Suprapubic skin (tissue), 4 donors: ENCODE measurements at places on chromosomes 7 and 10. TPM values are rescaled to one million over a fixed set of nuclear protein-coding genes. Genes with fewer than 3 reads are reported as not detected.

Gene RBP3
- total RNA-seq = not detected

Gene FOXI2
- not detected for total RNA-seq

Gene TCERG1L
- total RNA-seq = 0.59 TPM

- H3K36me3 ChIP-seq = no peaks in the 10 kb centered on the region
- no peaks in the 10 kb centered on the region for H3K4me1 ChIP-seq
- DNase-seq = peak; percentile 45
- H3K27me3 ChIP-seq = no peaks in the 10 kb centered on the region
- no peak overlapping the region for H3K4me3 ChIP-seq
- no peak overlapping the region for H3K27ac ChIP-seq
Observed at GRCh38 chr10:44335330-44336021, 49.4 kb downstream of the CXCL12 start.

DNA sequence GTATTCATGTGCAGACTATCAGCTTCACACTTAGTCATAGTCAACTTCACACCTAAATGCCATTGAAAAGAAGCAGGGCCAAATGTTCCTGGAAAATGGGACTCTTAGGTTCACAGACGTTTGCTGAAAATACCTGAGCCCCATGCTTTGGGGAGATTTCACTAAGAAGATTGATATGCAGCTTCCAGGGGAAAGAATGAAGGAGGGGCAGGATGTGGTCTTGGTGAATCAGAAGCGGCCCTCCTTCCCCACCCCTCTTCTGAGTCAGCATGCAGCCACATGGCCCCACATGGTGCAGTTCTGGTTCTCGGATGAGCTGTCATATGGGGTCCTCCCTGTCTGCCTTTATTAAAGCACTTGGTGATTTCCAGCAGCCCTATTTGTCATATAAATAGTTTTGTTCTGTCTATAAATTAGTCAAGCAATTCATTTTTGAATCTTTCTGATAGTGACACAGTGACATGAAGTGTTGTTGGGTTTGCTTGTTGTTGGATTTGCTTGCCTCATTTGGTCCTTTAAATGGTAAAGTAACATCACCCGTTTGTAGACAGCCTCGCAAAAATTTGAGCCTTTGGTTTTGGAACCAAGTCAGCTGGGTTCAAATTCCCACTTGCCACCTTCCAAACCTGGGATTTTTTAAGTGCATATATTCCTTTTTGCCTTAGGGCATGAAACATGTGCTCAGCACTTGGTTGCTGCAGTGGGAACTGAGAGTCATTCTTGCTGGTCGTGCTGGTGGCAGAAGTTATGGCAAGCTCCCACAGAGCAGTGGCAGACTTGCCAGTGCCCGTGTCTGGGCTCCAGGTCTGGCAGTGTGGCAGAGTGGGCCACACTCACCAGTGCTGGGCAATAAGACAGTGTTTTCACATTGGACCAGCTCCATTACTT lies 68.1 kb upstream of the CDK6 start:
- H3K36me3 ChIP-seq = no peaks in the 10 kb centered on the region
- no peak overlapping the region for H3K4me3 ChIP-seq
- no peak for DNase-seq
- no peaks in the 10 kb centered on the region for H3K4me1 ChIP-seq
- no peaks in the 10 kb centered on the region for H3K27me3 ChIP-seq
- no peak overlapping the region for H3K27ac ChIP-seq

- peaks cover 16% of the 10 kb centered on the region for H3K36me3 ChIP-seq
- no peaks in the 10 kb centered on the region for H3K27me3 ChIP-seq
Observed at GRCh38 chr10:79273604-79274003, 73.7 kb upstream of the PPIF start.

DNA sequence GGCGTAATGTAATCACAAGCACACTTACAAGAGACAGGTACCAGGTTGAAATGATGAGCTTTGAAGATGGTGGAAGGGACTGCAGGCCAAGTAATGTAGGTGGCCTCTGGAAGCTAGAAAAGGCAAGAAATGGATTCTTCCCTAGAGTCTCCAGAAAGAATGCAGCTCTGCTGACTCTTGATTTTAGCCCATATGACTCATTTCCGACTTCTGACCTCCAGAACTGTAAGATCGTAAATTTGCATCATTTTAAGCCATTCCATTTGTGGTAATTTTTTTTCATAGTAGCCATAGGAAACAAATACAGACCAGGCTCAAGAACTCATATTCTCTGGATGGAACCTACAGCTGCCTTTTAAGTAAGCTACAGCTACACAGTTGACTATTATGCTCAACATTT lies 315.5 kb downstream of the MAGI2 start:
- no peak overlapping the region for H3K4me3 ChIP-seq
- no peaks in the 10 kb centered on the region for H3K36me3 ChIP-seq
- no peaks in the 10 kb centered on the region for H3K27me3 ChIP-seq
- no peak for DNase-seq
- no peaks in the 10 kb centered on the region for H3K4me1 ChIP-seq

GRCh38 chr7:111918461-111918860 lies 287.7 kb downstream of the DOCK4 start:
- H3K27ac ChIP-seq = no peak overlapping the region
- no peak for DNase-seq
- H3K4me1 ChIP-seq = no peaks in the 10 kb centered on the region
- H3K36me3 ChIP-seq = no peaks in the 10 kb centered on the region
- H3K27me3 ChIP-seq = no peaks in the 10 kb centered on the region

DNA sequence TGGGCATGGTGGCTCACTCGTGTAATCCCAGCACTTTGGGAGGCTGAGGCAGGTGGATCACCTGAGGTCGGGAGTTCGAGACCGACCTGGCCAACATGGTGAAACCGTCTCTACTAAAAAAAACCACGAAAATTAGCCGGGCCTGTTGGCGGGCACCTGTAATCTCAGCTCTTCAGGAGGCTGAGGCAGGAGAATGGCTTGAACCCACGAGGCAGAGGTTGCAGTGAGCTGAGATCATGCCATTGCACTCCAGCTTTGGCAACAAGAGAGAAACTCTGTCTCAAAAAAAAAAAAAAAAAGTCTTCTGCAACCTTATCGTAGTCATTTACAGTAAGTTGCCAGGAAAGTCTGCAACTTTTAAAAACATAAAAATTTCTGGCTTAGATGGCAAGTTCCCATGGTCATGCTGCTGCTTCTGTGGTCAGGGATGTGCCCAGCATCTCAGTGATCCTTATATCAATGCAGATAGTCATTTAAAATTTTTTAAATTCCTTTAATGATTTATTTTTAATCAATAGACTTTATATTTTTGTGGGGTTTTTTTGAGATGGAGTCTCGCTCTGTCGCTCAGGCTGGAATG lies 15.6 kb downstream of the SUFU start:
- peaks cover 7% of the 10 kb centered on the region for H3K4me1 ChIP-seq
- H3K4me3 ChIP-seq = no peak overlapping the region
- DNase-seq = no peak
- peaks cover 18% of the 10 kb centered on the region for H3K36me3 ChIP-seq

GRCh38 chr10:110808123-110808522 lies 63.6 kb upstream of the PDCD4 start:
- no peaks in the 10 kb centered on the region for H3K36me3 ChIP-seq
- no peak overlapping the region for H3K27ac ChIP-seq
- H3K27me3 ChIP-seq = no peaks in the 10 kb centered on the region
- DNase-seq = no peak
- H3K4me1 ChIP-seq = peaks cover 26% of the 10 kb centered on the region

GRCh38 chr7:46357290-46357689 lies 436.2 kb upstream of the IGFBP3 start:
- H3K27me3 ChIP-seq = no peaks in the 10 kb centered on the region
- DNase-seq = no peak
- H3K36me3 ChIP-seq = no peaks in the 10 kb centered on the region
- no peak overlapping the region for H3K4me3 ChIP-seq

DNA sequence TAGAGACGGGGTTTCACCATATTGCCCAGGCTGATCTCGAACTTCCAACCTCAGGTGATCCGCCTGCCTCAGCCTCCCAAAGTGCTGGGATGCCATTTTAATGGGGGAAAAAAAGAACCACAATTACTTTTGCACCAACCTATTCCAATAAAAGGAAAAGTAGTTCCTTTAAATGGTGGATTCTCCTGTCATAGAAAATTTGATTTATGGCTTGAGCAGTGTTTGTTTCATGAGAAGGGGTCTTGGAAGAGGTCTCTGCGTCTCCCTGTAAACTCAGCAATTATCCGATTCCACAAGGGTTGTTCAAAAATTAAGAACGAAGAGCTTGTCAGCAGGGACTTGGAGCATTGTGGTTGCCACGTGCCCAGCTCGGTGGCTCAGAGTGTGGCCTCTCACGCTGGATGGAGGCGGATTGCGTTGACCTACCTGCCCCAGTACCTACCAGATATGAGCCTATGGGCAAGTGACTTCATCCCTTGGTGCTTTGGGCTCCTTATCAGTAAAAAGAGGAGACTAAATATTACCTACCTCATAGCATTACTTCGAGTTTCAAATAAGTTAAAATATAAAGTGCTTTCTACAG lies 2.8 kb upstream of the TRIP6 start:
- H3K36me3 ChIP-seq = peaks cover 34% of the 10 kb centered on the region
- H3K27ac ChIP-seq = no peak overlapping the region
- H3K4me3 ChIP-seq = no peak overlapping the region
- H3K27me3 ChIP-seq = no peaks in the 10 kb centered on the region

DNA sequence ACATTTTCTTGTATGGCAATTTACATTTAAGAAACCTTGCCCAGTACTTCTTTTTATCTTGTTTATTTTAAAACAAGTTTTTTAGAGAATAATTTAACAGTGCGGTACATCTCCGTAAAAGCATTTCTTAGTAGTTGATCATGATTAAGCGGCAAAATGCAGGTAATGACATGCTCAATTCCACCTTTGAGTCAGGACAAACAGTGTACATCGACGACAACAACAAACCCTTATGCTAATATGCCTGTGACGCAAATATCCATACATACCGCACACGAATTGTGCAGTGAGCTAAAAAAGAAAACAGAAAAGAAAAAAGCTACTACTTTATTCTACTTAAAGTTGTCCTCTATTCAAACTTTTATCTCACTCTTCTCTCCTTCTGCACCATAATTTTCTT lies 1.9 kb downstream of the MAGI2 start:
- peak overlapping the region; percentile 95 for H3K27ac ChIP-seq
- no peak for DNase-seq
- peaks cover 23% of the 10 kb centered on the region for H3K27me3 ChIP-seq
- H3K36me3 ChIP-seq = no peaks in the 10 kb centered on the region
- H3K4me1 ChIP-seq = peaks cover 16% of the 10 kb centered on the region
